ENCODE measurements at places on chromosomes 11 and 22.
A peak's percentile ranks its signal among the peaks of the same experiment; 100 is the strongest.

DNA sequence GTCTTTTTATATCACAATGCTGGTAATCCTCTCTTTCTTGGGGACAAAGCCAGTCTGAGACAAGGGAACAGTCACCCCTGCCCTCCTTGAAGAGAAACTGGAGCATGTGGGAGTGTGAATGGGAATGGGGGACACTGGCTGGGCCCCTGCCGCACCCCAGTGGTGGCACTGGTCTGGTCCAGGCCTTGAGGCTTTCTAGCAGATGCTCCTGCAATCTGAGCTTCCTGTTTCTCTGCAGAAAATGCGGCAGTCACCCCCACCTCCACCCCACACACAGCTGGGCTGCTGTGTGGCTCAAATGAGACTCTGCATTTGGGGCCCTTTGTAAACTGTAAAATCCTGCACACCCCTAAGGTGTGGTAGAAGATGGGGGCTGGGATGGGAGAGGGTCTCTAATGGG lies 6.6 kb upstream of the MARK2 start:
- no peak for DNase-seq

DNA sequence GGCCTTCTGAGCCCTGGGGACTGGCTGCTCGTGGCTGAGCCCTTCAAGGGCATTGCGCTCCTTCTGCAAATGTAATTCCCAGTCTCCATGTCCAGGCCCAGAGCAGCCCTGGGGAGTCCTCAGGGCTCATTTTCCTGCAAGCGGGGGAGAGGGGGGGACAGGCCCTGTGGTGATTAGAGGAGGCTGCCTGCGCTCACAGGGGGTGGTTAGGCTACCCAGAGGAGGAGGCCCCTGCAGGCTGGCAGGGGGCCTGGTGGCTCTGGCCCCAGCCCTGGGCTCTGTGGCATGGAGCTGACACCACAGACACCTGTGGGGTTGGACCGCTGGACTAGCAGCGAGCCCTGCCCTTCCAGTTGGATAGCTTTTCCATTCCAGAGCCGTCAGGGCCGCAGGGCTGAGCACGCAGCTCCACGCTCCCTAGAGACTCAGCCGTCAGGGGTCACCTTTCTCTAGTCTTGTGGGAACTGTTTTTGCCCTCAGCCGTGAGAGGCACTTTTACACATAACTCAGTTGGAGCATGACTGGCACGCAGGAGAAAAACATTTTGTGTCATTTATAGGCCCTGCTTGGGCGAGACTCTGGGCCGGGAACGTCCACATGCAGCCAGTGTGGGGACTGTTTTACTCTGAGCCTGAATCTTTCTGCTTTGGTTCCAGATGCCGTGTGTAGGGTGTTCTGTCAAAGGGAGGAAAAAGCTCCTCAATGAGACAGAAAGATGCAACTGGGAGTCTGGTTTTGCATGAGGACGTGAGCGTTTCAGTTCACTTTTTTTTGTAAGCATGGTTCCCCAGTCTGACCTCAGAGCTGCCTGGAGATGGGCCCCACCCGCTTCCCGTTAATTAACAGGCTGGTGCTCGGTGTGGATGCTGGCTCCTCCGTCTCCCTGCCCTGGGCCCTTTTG lies 58.1 kb downstream of the LRP5 start:
- DNase-seq, result no peak

DNA sequence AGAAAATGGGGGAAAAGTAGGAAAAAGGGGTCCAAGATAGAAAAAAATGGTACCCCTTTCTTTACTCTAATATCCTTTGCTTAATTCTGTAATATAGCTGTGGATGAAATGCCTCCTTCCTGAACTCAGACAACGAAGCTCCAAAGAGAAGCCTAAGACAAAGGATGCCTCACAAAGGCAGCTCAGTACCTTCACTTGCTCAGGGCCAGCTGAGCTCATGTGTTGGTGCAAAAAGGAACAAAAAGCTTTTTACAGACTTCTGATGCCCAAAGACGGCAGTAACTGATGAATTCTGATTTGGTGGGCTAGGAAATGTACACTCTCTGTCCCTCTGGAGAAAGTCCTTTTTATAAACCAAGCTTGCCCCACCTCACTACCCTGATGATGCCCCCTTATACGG lies 77.5 kb downstream of the DENND5A start:
- no peak for DNase-seq

DNA sequence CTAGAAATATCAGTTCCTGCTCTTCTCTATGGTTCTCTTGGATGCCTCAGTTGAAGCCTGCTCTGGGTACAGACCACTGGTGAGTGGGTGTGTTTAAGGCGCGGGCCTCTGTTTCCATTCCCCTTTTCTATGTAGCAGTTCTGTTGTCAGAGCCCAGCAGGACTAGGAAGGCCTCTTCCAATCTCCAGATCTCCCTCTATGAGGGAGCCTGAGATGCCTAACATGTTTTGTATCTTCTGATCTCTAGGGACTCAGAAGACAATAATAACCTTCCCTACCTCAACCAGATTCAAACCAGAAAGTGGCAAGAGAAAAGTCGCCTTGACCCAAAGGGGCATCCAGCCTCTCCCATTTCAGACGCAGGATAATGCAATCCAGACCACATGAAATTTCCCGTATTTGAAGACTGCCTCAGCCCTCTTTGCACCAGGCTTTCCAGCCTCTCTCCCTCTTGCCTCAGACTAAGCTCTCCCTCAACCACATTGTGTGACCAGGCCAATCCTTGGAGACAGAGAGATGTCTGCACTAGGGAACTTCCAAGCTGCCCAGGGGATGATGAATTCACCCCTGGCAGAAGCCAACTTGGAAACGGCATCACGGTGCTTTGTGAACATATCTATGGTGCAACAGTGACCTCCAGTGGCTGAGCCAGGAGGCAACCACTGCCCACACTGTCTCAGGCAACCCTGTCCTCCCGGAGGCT lies 150.1 kb upstream of the UBASH3B start:
- peak; percentile 80 for DNase-seq

DNA sequence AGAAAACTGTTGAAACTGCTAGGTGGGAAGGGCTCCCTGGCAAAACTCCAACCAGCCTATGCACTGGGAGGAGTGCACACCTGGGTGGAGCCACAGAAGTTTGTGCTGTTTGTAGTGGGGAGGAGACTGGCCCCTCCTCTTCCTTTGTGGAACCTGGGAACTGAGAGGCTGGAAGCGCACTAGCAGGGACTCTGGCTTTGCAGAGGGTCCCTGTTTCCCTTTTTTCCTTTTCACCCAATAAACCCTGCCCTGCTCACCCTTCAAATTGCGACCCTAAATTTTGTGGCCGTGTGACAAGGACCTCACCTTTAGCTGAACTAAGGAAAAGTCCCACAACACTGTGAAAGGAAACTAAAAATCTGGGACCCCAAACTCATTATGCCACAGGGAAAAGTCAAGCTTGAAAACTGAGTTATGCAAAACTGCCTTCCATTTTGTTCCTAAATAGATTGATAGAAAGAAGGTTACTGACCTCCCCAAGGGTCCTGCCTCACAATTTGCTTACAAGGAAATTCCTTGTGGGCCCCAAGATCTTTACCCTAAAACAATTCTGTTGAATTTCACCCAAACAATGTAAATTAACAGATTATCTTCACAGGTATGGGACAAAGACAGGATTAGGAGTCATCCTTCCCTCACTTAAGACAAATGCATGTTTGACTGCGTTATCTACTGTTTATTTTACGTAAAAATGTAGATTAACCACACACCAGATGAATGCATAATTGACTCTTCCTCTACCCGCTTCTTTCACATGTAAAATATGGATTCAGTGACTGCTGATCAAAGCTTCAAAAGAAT lies 81.0 kb downstream of the SLC36A4 start:
- DNase-seq, result peak; percentile 84

GRCh38 chr22:41576877-41577276 lies 12.8 kb downstream of the PMM1 start:
- DNase-seq, result peak; percentile 92
